HFFc6 (cell line): ENCODE measurements at places on chromosomes 11 and 22.

GRCh38 chr11:19962801-19963175 lies 197.5 kb downstream of the DBX1 start:
- DNase-seq, result peak; percentile 74

DNA sequence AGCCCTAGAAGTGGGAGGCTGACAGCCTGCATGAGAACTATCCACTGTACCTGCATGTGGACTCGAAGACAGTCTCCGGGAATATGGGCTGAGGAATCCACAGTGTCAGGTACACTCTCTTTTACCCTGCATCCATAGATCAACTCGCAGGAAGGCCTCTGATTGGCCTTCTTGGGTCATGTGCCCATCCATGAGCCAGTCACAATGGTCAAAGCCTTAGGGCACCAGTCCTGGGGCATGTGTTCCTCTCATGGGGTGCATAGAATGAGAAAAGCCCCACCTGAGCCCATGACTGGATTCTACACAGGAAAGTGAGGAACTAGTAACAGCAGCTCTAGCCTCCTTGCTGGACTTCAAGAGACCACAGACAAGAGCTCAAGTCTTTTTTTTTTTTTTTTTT lies 10.6 kb downstream of the ART1 start:
- no peak for DNase-seq

- no peak for DNase-seq
Observed at GRCh38 chr11:8250981-8251615, 12.6 kb downstream of the LMO1 start.

GRCh38 chr11:118056806-118057205 lies 20.1 kb upstream of the TMPRSS4 start:
- no peak for DNase-seq

DNA sequence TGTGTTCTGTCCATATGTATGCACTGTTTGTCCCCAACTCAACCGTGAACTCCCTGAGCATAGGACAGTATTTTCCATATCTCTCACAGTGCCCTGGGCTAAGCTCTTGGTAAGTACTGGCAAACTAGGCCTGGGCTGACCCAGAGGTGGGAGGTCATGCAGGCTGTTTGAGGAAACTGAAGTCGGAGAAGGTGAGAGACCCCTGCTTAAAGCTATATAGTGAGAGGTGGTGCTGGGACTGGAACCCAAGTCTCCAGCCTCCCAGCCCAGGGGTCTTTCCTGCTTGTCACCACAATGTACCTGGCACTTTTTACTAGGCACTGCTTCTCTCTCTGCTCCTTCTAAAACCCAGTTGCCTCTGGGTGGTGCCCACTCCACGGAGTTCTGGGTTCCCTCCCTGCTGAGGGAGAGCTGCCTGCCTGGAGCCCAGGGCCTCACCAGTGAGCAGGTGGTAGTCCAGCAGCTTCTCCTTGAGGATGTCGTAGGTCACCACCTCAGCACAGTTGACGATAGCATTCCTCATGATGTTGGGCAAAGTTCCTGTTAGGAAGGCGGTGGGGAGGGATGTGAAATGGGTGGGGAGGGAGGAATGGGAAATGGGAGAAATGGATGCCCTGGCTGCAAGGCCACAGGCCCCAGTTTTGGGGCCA lies 4.7 kb downstream of the UCP3 start:
- no peak for DNase-seq

DNA sequence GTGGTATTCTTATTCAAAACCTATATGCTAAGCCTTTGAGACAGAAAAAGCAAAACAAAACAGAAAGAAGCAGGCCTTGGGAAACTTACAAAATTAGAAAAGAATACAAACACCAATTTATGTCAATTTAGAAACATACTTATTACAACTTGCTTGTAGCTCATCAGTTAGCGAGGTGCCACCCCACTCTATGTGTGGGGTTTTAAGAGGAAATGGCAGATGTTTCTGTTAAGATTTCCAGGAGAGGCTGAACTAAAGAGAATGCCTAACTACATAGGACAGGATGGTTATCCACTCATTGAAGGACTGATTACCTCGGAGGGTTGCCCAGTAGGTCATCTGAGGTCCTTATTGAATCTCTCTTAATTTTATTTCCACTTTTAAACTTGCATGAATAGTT lies 302.0 kb downstream of the ETS1 start:
- DNase-seq, result no peak

- DNase-seq, result peak; percentile 29
Observed at GRCh38 chr22:20156611-20157429, 6.0 kb upstream of the CCDC188 start.

GRCh38 chr11:541433-541885 lies 4.1 kb downstream of the LRRC56 start:
- DNase-seq, result no peak

DNA sequence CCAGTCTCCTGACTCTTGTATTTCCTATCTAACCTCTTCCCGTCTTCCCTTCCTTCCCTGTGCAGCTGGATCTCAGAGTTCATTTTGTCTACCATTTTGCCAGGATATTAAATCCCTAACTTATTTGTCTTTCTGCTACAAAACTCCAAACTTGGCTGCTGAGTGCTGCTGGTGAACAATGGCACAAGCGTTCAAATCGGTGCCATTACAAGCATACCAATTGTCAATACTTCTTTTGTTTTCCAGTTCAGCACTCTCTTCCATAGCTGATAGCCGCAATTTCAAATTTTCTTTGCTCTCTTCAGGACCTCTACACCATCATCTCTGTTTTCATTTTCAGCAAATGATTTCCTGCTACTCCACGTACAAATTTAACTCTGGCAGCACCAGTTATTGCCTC lies 13.4 kb downstream of the IL18 start:
- DNase-seq, result no peak

DNA sequence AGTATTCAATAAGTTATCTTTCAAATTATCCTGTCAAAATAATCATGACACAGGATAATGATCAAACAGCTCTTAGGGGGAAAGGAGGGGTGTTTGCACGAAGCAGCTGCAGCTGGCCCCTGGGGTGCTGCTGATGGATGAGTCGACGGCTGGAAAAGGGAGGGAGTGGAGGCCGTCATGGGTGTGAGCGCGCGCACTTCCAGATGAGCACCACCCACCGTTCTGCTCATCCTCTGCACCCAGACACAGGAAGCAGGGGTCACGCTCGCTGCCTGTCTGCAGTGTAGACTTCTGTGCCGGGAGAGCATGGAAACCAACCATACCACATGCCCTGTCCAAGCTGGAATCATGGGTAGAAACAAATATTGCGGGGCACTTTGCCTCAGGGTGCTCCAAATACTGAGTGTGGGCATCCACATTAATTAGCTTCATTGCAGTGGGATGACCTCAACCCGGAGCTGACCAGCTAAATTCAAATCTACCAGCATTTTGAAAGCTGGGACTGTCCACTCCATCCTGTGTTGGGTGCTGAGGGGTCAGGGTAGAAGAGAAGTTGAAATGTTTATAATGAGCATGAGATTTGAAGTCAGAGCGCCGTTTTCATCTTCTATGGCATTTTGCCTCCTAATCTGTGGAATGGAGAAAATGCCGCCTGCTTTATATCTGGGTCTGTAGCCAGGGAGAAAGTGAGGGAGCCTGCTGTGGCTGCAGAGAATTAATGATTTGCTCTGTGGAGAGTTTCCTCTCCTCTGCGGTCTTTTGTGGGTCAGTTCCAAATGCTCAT lies 802.4 kb downstream of the TBC1D22A start:
- no peak for DNase-seq

- no peak for DNase-seq
Observed at GRCh38 chr22:47634347-47634746, 871.9 kb downstream of the TBC1D22A start.

GRCh38 chr22:45565171-45565570 lies 62.5 kb downstream of the FBLN1 start:
- no peak for DNase-seq

- DNase-seq, result no peak
Observed at GRCh38 chr11:93655581-93656255, 5.8 kb upstream of the CEP295 start.

DNA sequence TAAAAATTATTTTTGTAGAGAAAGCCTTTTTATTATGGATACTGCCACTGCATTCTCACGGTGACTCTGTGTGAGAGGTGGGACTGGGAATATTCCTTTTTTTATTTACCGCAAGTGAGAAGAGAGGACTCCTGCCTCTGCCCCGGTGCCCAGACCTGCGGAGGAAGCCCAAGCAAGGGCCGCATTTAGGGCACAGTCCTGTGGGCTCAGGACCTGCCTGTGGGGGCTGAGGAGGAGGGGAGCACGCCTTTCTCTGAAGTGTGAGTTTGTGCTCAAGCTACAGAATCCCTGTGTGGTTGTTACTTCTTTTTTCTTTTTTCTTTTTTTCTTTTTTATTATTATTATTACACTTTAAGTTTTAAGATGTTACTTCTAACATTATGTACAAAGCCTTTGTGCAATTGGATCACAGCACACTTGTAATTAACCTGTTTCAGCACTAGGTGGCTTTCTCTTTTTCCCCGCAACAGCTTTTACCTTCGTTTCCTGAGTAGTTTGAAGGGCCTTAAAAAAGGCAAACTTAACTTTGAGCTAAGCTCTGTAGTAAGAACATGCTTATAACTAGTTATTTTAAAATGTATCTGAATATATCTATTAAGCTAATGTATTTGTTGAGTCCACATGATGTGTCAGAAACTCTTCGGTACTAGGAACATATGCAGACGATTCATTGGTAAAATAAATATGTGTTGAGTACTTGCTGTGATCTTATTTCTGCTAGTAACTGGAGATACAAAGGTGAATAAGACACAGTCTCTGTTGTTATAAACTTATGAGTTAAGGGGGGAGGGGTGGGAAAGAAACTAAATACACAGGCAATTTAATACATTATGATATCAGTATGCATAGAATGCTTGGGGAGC lies 18.3 kb downstream of the AMOTL1 start:
- DNase-seq, result no peak

DNA sequence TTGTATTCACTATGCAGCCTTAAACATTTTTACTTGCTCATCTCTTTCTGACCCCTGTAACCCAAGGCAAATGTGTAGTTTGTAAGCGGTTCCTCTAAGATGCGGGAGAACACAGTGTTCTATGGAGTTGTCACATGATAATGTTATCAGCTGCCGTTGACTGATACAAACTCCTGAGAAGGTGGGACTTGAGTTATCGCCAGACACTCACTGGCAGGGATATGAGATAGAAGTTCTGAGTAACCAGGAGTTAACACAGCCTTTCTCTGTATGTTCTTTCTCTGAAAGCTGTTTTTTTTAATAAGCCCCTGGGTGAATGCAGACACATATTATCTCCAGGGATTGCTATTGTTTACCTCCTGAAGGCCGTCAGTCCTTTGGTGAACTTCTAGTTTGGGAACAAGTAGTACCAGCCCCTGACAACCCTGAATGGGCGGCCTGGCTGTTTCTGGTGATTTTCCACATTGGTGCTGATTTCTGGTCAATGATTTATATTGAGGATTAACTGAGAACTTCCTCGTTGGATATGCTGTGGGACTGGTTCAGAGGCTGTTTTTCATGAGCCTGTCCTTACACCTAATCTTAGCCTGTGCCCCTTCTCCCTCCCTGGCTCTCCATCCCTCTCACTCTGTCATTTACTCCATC lies 155.3 kb upstream of the RASSF10 start:
- no peak for DNase-seq

DNA sequence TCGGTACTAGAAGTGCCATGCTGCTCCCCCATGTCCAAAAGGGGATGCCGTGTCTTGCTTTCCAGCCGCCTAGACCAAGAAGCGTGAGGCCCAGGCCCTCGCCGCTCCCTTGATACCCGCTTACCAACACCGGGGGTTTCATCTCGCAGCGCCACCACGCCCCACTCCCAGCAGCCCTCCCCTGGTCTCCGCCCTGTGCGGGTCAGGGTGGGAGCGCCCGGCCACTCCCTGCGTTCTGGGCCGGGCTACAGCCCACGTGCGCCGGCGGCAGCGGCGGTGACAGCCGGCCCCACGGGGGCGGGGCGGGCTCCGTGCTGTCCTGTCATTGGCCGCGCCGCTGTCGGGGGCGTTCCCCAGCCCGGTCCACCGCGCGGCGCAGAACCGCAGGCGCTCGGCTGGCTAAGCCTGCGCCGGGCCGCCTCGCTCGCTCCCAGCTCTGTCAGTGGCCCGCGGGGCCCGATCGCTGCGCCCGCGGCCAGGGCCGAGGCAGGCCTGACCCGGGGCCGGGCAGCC lies at the start of gene MICAL2:
MICAL2 (plus strand) TSS at position 390 of the 513 bp plus-strand sequence. CDS start 51,566 bp downstream, outside the sequence.
- DNase-seq, result peak; percentile 77

DNA sequence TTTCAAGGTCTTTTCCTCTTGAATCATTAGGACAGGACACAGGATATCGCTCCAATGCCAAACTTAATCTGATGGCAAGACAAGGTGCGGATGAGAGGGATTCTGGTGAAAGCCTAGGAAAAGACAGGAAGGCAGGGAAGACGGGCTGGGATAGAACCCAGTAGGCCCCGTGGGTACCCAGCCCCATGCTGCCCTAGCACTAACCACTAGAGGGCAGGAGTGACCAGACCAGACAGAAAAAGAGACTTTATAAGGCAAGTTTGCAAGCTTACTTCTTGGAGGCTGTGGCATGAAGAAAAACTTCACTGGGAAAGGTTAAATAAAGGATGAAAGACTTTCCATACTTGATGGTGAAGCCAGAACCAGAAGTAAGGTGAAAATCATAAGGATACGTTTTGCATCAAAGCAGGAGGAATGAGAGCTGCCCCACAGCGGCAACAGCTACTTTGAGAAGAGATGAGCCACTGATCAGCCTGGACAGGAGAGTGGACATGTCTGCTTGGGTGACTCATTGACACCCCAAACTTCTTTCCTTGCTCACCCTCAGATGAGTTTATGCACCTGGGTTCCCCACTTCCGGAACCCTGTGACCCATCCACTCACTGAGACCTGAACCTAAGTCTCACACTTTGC lies 39.8 kb downstream of the SYN3 start:
- peak; percentile 39 for DNase-seq

DNA sequence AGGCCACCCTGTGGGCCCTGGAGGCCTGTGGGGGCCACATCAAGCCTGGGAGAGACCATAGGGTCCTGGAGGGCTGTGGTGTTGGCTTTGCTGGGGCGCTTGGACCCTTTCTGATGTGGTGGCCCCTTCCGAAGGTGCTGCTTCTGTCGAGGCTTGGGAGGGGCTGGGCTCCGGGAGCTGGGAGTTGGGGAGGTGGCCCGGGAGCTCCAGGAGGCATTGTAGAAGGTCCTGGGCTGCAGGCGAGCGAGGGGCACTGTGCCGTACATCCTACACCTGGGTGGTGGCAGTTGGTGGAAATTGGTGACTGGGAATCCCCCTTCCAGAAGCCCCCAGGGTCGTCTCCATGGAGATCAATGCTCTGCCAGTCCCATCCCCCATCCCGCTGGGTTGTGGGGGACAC lies 2.6 kb downstream of the PLA2G3 start:
- DNase-seq, result no peak

DNA sequence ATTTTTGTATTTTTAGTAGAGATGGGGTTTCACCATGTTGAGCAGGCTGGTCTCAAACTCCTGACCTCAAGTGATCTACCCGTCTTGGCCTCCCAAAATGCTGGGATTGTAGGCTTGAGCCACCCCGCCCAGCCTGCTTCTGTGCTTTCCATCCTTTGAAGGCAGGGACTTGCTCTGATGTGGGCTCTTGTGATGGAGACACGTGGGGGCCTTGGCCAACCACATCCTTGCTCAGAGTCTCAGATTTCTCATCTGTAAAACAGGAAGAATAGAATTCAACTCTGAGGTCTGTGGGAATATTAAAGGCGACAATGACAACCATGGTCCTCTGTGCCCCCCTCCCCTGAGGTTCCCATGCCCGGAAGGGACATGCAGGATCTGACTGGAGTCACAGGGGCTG lies 3.8 kb upstream of the GGA1 start:
- no peak for DNase-seq
